ENCODE measurements at places on chromosomes 11 and 22. TPM values are rescaled to one million over a fixed set of nuclear protein-coding genes. Genes with fewer than 3 reads are reported as not detected.

Gene CDKN1C
- 0.32 TPM for total RNA-seq

GRCh38 chr11:2775083-2775625, 75.4 kb upstream of the KCNQ1OT1 start:
- DNase-seq: peak; percentile 57

DNA sequence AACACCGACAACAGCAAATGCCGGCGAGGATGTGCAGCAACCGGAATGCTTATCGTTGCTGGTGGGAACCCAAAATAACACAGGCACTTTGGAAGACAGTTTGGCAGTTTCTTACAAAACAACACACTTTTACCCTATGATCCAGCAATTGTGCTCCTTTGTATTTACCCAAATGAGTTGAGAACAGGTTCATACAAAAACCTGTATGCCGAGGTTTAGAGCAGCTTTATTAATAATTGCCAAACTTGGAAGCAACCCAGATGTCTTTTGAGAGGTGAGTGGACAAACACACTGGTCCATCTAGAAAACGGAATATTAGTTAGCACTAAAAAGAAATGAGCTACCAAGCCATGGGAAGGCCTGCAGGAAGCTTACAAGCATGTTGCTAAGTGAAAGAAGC, 118.9 kb downstream of the CTTN start:
- no peak for DNase-seq

Gene ANGPTL5
- total RNA-seq: not detected

Gene ACTN3
- total RNA-seq: not detected

DNA sequence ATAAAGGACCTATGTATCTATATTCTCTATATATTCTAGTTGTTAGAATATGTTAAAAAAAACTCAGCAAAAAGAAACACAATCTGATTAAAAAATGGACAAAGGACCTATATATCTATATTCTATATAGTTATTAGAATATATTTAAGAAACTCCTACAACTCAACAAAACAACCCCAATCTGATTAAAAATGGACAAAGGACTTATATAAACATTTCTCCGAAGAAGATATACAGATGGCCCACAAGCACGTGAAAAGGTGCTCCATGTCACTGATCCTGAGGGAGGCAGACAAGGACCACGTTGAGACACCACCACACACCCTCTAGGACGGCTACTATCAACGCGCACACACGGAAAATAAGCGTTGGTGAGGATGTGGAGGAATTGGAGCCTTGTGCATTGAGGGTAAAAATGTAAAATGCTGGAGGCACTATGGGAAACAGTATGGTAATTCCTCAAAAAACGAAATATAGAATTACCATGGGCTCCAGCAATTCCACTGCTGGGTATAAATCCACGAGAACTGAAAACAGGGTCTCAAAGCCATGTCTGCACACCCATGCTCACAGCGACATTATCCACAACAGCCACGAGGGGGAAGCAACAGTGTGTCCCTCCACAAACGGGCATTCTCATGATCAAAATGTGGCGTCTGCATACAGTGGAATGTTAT, 22.7 kb downstream of the YPEL1 start:
- peak; percentile 73 for DNase-seq

- no peak for DNase-seq
These were observed 1107.6 kb downstream of the BRD1 start for GRCh38 chr22:48719978-48720661.

Gene NUCB2
- 187 TPM for total RNA-seq

DNA sequence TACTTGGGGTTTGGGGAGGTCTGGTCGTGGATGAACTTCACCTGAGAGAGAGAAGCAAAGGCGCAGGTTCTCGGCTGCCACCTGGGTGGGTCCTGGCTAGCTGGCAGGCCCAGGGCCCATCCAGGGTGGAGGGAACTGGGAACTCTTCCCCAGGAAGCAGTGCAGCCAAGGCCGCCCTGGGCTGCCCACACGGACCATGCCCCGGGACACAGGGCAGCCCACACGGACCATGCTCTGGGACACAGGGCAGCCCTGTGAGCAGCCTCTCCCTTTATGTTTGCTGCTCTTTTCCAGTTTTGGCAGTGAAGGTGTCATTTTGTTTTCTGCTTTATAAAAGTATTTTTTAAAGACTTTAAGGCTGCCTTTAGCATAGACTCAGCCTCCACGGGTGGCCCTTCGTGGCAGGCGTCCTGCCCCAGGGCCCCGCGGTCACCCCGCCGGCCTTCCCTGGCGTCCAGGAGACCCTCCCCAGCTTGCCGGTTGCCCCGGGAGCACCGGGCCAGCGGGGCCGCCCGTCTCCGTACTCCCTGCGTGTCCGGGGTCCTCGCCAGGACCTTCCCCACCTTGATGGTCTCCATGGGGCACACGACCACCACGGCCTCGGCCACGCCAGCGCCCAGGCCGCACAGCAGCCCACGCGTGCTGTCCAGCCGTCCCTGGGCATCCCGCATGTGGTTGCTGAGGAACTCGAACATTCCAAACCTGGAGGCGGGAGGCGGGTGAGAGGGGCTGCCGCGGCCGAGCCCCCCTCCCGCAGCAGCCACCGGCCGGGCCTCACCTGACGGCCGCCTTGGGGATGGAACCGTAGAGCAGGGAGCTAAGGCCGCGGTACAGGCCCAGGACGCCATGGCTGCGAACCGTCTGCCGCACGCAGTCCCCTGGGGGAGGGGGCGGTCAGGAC, 1.1 kb downstream of the SLC25A1 start:
- DNase-seq: no peak

- DNase-seq: peak; percentile 80
These were observed 12.2 kb upstream of the MFNG start for GRCh38 chr22:37498289-37498909.

DNA sequence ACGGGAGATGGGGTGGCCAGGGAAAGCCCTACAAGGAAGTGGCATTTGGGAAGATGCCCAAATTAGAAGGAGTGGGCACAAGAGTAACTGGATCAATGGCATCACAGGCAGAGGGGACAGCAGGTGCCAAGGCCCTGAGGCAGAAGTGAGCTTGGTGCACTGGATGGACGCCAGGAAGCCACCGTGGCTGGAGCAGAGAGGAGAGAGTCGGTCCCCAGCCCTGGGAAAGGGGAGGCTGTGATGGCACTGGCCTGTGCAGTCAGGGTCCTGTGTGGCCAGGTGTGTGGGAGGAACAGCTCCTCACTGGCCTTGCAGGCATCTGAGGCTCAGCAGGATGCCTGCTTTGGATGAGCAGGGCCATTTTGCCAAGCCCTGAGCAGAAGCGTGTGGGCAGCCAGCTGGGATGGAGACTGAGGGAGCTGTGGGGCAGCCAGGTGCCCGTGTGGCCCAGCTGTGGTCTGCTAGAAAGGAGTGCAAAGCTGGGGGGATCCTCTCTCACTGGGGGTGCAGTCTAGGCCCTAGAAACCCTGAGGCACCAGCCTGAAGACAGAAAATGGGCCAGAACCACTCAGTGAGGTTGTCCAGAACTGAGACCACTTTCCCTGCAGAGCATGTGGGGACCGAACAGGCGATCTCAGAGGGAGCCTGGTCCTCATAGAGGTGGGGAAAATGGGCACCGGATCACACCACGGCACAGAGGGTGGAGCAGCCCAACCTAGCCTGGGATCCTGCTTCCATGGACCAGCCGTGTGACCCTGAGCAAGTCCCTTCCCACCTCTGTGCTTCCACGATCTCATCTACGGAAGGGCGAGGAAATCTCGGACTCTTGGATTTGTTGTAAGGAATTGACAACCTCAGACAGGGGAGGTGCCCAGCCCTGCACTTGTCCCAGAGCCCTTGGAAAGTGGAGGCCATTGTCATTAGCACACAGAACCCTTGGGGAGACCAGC, 78.6 kb upstream of the RTL6 start:
- DNase-seq: no peak

DNA sequence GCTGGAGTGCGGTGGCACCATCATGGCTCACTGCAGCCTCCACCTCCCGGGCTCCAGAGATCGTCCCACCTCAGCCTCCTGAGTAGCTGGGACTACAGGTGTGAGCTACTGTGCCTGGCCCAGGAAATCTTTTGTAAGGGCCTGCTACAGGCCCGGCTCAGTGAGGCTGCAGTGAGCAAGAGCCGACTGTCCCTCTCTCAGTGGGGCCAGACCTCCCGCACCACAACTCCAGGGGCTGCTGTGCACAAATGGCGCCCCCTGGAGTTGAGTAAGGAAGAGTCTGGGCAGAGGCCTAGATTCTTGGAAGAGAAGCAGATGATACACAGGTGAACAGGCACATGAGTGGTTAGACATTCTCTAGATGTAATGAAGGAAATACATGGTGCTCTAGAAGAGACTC, 7.0 kb downstream of the SERHL2 start:
- DNase-seq: peak; percentile 45

DNA sequence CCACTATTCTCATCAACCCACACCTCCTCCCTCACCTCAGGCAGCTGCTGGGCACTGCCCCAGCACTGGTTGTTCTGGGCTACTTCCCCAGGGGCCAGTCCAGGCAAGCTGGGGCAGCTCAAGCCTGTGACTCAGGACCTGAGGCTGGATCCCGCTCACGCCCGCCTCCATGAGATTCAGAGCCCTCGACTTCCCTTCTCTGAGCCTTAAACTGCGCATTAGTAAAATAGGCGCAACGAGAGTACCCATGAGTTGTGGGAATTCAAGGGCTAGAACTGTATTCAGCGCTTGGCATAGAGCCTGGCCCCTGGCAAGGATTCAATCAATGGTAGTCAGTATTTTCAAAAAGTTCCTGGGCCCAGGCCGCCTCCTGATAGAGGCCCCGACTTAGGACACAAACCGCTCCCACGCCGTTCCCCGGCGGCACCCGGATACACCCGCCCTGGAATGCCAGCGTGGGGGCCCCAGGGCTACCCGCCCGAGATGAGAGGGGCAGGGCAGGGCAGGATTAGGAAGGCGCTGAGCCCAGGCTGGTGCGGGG, 723 bp upstream of the CD82 start:
- no peak for DNase-seq

DNA sequence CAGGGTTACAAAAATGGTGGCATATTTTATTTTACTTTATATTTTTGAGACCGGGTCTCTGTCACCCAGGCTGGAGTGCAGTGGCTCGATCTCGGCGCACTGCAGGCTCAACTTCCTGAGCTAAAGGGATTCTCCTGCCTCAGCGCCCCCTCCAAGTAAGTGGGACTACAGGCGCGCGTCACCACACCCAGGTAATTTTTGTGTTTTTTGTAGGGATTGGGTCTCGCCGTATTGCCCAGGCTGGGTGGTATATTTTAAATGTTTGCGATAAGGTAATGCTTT, 652 bp upstream of the FOSL1 start:
- DNase-seq: no peak

DNA sequence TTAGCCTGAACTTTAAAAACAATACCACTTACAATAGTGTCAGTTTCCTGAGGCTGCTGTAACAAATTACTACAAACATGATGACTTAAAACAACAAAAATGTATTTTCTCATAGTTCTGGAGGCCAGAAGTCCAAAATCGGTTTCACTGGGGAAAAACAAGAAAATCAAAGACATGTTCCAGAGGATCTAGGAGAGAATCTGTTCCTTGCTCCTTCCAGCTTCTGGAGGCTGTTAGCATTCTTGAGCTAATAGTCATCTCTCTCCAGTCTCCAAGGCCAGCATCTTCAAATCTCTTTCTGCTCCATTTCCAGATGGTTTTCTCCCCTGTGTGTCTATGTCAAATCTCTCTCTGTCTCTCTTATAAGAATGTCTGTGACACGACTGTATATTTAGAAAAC, 67.6 kb upstream of the TEAD1 start:
- no peak for DNase-seq

- peak; percentile 90 for DNase-seq
These were observed at the start of gene IFITM1 for GRCh38 chr11:313787-314553. IFITM1 (plus strand) TSS chr11:314040; CDS start chr11:314171, 131 bp downstream.

DNA sequence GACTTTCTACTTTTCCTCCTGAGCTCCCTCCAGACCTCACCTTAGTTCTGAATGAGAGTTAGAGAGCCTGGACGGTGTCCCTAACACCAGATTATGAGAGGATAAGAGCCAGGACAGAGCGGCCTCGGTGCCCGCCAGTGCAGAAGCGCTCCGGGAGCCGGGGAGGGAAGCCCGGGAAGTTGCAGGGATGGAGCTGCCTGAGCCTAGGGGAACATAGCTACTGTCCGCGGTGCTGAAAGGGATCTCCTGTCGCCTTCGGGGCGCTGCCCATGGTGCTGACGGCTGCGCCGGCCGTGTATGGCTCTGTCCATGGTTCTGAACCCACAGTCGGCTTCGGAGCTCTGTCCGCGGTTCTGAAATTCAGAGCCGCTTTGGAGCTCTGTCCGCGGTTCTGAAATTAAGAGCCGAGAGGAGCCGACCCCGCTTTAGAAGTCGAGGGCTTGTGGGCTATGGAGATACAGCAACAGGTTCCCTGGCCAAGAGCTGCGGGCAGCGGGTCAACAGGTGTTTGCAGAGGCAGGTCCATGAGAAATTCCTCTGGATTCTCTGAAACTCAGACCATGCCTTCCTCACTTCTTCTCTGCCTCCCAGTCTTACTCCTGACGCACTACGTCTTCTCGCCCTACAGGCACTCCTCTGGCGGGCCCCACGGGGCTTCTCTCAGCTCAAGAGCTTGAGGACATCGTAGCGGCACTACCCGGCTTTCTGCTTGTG, 814 bp downstream of the NPAS4 start:
- peak; percentile 92 for DNase-seq

Gene MS4A12
- not detected for total RNA-seq

Gene SAA2
- not detected for total RNA-seq

- no peak for DNase-seq
These were observed 478.5 kb upstream of the CCDC90B start for GRCh38 chr11:83764643-83765042.

Gene TBRG1
- 36.2 TPM for total RNA-seq

DNA sequence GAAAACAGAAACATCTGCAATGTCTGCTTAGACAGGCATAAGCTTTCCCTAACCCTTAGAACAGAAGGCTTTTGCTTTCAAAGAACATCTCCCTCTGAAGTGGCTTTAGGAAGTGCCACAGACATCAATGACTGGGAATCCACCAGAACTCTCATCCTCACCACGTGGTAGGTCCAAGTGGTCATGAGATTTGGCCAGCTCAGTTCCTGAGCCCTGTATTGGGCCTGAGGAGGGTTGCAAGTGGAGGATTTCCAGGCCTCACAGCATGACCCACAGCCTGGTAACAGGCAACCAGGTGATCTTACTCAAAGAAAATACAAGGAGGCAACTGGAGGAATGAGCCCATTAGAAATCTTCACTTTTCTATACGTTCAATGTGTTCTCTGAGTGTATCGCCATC, 1.6 kb downstream of the CASP1 start:
- no peak for DNase-seq

Gene MEN1
- 34.0 TPM for total RNA-seq

DNA sequence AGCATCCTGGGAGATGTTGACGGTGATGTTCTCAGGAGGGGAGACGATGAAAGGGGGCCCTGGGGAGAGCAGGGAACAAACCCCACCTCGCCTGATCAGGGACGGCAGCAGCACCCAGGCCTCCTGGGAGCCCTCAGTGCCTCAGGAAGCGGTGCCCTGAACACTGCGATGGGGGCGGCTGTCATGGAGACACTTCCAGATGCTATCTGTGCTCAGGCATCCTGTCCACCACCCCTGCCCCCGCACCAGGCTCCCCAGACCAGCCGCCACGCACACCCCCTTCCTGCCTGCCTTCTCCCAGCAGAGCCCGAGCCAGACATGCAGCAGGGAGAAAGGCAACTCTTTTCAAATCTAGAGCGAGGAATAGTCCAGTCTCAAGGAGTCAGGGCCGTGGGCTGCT, 20.6 kb downstream of the IGSF9B start:
- DNase-seq: no peak

GRCh38 chr22:45225732-45226502, 14.8 kb downstream of the KIAA0930 start:
- no peak for DNase-seq

Gene MYO7A
- not detected for total RNA-seq

Measured in activated CD8-positive, alpha-beta T cell treated with anti-CD3 and anti-CD28 coated beads, Interleukin-2, amount 10 ng/mL, durations not matched to agents 7 days and 5 days (primary cell).